T-helper 22 cell (primary cell): ENCODE measurements at places on chromosomes 7 and 10.
A peak's percentile ranks its signal among the peaks of the same experiment; 100 is the strongest.

DNA sequence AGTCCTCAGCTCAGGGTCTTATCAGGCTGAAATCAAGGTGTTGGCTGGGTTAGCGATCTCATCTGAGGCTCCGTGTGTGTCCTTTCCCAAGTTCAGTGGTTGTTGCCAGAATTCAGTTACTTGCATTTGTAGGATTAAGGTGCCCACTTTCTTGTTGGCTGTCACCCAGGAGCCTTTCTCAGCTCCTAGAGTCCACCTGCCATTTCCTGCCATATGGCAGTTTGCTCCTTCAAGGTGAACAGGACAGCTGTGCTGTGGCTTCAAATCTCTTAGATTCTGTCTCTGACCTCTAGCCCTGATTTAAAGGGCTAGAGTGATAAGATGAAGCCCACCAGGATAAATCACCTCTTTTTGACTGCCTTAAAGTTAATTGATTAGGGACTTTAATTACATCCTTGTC lies 1.0 kb upstream of the HIF1AN start:
- DNase-seq = no peak

GRCh38 chr10:649798-650440 lies 39.5 kb downstream of the DIP2C start:
- DNase-seq = no peak

DNA sequence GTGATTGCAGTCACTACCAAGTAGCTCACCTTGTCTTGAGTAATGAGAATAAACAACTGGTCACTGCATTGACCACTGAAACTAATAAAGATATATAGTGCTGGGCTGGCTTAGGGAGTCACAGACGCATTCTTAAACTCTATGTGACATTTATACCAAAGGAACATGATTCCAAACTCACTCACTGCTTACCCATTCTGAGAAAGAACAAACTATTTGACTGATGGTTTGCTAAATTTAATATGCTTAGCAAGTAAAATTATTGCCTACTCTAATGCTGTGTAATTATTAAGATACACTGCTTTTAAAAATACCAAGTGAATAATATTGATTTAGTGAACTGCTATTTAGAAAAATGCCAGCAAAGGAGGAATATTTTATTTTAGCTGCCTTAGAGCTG lies 191.1 kb downstream of the LRMDA start:
- no peak for DNase-seq

DNA sequence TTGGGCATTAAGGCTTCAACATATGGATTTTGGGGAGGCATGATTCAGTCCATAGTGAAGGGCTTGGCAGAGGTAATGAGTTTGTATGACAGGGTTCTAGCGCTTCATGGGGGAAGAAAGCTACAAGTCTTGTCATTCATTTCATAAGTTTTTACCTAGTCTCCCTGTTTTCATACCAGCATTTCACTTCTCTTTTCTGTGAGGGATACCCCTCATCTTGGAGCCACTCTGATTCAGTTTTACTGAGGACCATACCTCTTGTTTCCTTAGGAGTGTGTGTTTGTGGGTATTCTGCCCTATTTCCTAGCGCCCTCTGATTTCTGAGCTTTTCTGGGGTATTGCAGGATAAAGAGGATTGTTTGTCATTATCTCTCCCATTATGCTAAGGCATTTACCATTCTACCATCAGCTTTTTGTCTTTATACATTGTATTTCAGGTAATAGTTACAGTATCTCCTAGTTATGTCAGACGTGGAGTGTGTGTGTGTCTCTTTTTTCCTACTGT lies 6.8 kb downstream of the RSBN1L start:
- DNase-seq = no peak

DNA sequence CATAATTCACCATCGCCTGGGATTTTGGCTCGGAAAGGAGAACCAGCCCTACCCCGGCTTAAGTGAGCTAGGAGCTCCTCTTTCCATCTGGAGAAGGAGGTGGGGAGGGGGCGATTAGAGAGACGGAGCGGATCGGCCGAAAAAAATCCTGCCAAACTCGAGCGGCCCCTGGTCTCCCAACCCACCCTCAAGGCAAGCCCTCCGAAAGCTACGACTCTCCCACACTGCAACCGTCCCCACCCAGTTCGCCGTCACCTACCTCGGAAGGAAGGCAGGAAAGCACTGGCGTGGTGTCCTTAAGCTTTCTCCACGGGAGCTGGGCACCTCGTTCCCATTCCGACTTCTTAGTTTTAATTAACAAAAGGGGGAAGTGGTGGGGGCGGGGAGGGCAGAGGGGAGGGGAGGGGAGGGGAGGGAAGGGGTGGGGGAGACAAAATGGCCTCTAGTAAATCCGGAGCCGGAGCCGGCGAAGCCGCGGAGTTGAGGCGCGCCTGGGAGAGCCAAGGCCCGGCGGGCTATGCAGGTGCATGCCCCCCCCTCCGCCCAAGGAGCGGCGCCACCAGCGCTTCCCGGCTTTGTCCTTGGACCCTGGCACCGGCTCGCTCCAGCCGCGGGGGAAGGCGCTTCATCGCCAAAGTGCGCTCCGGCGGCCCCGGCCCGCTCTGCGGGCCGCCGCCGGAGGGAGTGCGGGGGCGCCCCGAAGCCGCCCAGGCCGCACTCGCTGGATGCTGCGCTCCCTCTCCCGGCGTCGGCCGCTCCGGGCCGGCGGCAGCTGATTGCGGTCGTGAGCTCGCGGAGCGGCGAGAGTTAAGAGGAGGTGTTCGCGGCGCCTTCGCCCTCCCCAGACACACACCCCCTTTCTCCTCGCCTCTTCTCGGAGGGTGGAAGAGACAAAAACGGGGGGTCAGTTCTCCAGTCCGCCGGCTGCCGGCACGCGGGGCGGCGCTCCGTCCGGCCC lies at the start of gene LRRC4:
Gene LRRC4 (minus strand): TSS at position 784 of the 958 bp plus-strand sequence. CDS start 797 bp downstream, outside the sequence.
- DNase-seq = no peak

DNA sequence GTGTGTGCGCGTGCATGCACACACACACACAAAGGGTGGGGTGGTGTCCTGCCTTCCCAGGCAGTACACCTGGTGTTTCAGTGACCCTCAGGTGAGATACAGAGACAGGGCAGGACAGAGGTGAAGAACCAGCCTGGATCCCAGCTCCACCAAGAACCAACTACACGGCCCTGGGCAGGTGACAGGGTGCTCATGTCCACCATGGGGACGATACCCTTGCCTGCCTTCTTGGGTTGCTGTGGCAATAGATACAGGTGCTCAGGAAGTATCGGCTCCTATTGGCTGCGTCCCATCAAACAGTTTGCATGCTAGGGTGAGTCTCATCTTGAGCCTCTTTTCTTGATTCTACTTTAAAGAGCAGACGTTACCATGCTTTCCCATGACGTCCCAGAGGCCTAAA lies 33.7 kb upstream of the CXCL12 start:
- DNase-seq = no peak

GRCh38 chr10:109721453-109722064 lies 201.8 kb downstream of the XPNPEP1 start:
- no peak for DNase-seq

DNA sequence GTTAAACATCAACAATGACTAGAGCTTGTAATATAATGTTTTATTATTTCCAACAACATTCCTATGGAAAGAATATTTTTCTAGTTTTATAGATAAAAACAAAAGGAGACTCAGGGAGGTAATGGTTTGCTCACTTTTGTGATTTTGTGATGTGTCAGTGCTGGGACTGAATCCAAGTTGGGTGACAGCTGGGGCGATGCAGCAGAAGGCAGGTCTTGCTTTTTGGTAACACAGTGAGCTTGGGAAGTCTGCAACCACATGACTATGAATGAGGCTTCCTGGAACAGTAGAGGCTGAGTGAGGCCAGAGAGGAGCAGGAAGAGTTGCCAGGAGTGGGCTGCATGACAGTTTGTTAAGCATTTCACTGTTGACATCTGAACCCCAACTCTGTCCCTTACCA lies 4.9 kb upstream of the YKT6 start:
- no peak for DNase-seq

GRCh38 chr7:21916176-21916575 lies 29.5 kb downstream of the CDCA7L start:
- DNase-seq = no peak

DNA sequence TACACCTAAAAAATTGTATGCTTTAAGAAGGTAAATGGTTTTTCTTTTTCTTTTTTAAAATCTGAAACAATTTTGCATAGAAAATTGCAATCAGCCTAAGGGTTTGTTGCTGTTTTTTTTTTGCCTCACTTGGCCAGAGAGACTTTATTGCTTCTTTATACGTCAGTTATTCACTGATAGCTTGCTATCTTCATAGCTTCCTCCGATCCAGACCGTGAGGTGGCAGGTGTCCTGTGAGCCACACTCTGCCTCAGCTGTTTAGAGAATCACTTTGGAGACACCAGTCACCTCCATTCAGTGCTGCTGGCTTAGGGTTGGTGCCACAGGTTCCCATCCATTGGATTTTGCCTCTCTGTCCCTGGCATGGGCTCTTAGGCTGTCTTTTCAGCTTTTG lies 68.0 kb downstream of the HHEX start:
- DNase-seq = no peak

DNA sequence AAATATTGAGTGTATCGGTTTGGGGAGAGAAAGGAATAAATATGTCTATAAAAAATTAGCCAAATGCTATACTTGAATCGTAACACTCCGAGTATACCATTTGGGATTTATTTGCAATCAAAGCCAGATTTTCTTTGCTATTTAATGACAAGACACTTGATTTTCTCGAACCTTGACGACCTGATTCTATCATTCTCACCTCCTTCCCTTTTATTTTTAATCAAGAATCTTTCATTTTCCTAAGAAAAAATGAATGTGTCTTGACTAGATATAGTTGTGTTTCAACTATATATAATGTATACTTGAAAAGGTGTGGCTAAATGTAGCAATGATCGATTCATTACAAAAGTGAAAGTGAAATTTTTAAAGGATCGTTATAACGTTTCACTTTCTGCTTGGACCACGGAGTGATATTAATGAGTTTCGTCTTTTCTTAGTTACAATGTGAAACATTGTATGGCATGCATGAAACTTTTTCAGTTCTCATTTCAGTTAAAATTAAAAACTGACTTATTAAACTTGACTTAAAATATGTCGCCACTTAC lies 562 bp downstream of the NUB1 start:
- no peak for DNase-seq

- DNase-seq = no peak
Measured at GRCh38 chr7:7104314-7104698, 78.0 kb upstream of the C1GALT1 start.

DNA sequence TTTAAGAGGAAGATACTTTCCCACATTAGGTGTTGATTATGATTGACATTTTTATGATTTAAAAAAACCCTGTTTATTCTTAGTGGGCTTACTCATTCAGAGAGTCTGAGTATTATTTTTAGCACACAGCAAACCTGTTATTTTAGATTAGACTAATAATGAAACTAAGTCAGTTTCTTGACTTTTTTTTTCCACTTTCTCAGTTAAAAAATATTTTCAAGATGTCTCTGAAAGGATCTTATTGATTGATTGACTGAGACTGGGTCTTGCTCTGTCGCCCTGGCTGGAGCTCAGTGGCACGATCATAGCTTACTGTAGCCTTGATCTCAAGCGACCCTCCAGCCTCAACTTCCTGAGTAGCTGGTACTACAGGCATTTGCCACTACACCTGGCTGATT lies 20.4 kb upstream of the INPP5F start:
- no peak for DNase-seq

DNA sequence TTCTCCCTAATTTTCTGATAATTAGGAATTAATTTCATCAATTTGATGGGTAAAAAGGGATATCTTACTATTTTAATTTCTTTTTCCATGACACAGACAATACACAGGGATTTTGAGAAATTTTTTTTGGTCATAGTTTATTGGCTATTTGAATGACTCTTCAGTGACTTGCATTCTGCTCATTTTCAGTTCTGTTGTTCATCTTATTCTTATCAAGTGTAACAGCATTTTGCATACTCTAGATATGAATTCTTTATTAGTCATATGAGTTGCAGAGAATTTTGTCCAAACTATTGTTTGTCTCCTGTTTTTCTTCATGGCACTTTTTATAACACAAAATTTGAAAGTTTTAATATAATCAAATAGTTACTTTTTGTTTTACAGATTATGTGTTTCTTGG lies 41.7 kb downstream of the MKLN1 start:
- no peak for DNase-seq

GRCh38 chr10:121796342-121796741 lies 131.5 kb downstream of the ATE1 start:
- no peak for DNase-seq

DNA sequence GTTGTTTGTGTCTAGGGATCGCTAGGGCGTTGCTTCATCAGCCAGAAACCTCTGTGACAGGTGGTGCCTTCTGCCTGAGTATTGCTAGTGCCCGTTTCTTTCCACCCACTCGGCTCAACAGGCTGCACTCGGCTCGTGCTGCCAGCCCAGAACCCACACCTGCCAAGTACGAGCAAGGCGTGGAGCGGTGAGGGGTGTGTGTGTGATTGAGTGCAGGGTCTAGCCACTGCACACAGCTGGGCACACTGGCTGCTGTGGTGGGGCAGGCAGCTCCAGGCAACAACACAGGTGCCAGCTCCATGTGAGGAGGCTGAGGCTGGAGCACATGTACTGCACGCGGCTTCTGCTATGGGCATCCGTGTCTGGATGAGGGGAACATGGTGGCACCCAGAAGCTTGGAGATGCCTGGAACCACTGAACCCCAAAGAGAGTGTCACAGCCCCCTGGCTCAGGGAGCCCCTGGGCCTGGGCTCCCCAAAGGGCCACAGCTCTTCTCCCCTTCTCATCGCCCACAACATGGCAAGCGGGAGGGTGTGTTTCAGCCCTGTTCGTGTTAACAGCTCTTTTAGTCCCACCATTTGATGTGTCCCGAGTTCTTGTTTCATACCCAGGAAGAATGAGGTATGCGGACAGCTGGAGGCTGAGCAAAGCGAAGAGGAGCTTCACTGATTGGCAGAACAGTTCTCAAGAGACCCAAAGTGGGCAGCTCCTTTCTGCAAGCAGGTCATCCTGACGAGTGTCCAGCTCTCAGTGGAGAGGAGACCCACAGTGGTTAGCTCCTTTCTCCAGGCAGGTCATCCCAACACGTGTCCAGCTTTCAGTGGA lies 78.1 kb downstream of the HDAC9 start:
- no peak for DNase-seq

- no peak for DNase-seq
Measured at GRCh38 chr7:75823198-75823910, 9.7 kb upstream of the CCL24 start.

- DNase-seq = peak; percentile 21
Measured at GRCh38 chr10:62637249-62638061, 167.1 kb upstream of the ADO start.

DNA sequence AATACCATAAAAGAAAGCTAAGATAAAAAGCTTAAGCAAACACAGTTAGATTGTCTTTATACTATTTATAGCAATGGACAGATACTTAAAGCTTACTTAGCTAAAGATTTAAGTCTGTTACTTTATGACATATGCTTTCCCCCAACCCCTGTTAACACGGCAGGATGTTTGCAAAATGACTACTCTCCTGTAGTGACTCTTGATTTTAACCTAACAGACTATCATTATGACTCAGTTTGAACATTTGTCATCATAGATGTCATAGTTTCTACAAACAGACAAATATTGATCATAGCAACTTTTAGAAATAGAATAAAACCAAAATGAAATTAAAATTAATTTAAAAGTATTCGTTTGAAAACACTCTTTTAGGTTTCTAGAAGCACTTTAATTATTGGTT lies 7.8 kb upstream of the COMMD3 start:
- no peak for DNase-seq

GRCh38 chr7:140458916-140459315 lies 20.4 kb downstream of the MKRN1 start:
- DNase-seq = no peak
